H9 (cell line): ENCODE measurements at places on chromosomes 12 and 14. TPM values are rescaled to one million over a fixed set of nuclear protein-coding genes. Genes with fewer than 3 reads are reported as not detected.

Gene SERPINA1
- not detected in 2 replicates for total RNA-seq

Gene EFS
- 31.9 and 32.1 TPM in 2 replicates for total RNA-seq

Gene CCDC60
- 0.44 TPM in 1 of 2 replicates, not detected in the other for total RNA-seq

Gene ACSM4
- not detected in 2 replicates for total RNA-seq

Gene GDF3
- total RNA-seq, result 9.1 and 9.9 TPM in 2 replicates

Gene PTPRB
- total RNA-seq, result 1.2 and 1.4 TPM in 2 replicates

Gene RAD9B
- total RNA-seq, result 0.22 TPM in 1 of 2 replicates, not detected in the other

Gene MAGOHB
- 64.5 and 66.6 TPM in 2 replicates for total RNA-seq

Gene COA8
- 43.2 and 45.5 TPM in 2 replicates for total RNA-seq

Gene CELA1
- total RNA-seq, result not detected in 2 replicates

Gene TAS2R50
- total RNA-seq, result 0.66 and 0.77 TPM in 2 replicates

Gene ANO2
- total RNA-seq, result 3.8 and 4.2 TPM in 2 replicates

Gene IL22
- not detected in 2 replicates for total RNA-seq

Gene TPH2
- 0.66 and 0.83 TPM in 2 replicates for total RNA-seq

Gene NID2
- total RNA-seq, result 6.4 and 6.6 TPM in 2 replicates

Gene NRIP2
- total RNA-seq, result 0.15 TPM in 2 replicates

Gene DPPA3
- total RNA-seq, result 1.4 and 2.0 TPM in 2 replicates

Gene TMEM63C
- 1.7 and 2.2 TPM in 2 replicates for total RNA-seq

Gene DTX1
- 3.0 and 3.5 TPM in 2 replicates for total RNA-seq

Gene KRT86
- not detected in 2 replicates for total RNA-seq

Gene ZDHHC22
- 11.3 and 11.9 TPM in 2 replicates for total RNA-seq

Gene KRT80
- total RNA-seq, result 0.07 TPM in 1 of 2 replicates, not detected in the other
